Stimulated activated memory B cell treated with anti-CD40 and anti-IgM and Interleukin-4, amounts not matched to agents 10 μg/mL and 1 μg/mL and 100 μg/mL, for 72 hours (primary cell): ENCODE measurements at places on chromosomes 7 and 10.
A peak's percentile ranks its signal among the peaks of the same experiment; 100 is the strongest.

- ATAC-seq = no peak
Observed at GRCh38 chr10:133142523-133143199, 17.4 kb upstream of the KNDC1 start.

GRCh38 chr10:131928248-131929095, 27.7 kb downstream of the PPP2R2D start:
- peak; percentile 96 for ATAC-seq

GRCh38 chr10:69437321-69438259, 13.7 kb upstream of the TSPAN15 start:
- no peak for ATAC-seq

- ATAC-seq = no peak
Observed at GRCh38 chr10:10849306-10849705, 168.4 kb upstream of the CELF2 start.

DNA sequence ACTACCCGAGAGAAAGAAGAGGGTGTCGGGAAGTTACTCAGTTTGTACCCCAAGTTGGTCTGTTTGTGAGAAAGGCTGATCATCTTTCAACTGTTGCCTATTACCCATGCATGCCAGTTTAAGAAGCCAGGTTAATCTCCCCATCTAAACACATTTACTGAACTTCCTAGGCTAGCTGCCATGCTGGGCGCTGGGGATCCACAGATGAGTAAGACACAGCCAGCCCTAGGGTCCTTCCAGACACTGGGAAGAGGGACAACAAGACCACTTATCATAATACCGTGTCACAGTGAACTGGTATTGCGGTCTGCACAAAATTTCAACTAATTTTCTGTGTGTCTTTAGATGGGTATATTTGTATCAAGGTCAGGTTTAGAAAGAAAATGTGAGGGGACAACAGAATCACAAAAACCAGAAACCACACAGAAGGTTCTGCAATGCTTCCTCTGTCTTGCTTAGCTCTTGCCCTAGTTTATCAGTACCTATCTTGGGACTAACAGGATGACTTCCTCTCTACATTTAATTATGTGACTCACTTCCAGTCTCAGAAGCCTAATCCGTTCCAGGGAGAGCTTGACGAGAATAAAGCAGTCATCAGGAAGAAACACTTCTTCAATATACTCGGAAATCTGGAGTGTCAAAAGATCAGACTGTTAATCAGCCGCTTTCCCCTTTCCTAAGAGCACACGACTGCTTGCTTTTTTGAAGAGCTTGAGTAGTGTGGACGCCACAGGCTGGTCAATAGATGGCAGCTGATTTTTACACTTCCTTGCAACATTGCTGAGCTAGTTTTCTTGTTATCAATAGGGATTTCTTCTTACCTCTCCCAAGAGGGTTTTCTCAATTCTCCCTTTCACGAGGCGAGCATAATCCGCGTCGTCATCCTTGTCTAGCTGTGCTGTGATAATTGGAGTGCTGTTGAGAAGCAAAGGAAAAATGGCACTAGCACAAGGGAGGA, 45.7 kb downstream of the POLR3A start:
- no peak for ATAC-seq

- no peak for ATAC-seq
Observed at GRCh38 chr10:7886056-7886455, 67.8 kb downstream of the TAF3 start.

GRCh38 chr10:6027929-6028328, 34.2 kb downstream of the IL2RA start:
- ATAC-seq = no peak

DNA sequence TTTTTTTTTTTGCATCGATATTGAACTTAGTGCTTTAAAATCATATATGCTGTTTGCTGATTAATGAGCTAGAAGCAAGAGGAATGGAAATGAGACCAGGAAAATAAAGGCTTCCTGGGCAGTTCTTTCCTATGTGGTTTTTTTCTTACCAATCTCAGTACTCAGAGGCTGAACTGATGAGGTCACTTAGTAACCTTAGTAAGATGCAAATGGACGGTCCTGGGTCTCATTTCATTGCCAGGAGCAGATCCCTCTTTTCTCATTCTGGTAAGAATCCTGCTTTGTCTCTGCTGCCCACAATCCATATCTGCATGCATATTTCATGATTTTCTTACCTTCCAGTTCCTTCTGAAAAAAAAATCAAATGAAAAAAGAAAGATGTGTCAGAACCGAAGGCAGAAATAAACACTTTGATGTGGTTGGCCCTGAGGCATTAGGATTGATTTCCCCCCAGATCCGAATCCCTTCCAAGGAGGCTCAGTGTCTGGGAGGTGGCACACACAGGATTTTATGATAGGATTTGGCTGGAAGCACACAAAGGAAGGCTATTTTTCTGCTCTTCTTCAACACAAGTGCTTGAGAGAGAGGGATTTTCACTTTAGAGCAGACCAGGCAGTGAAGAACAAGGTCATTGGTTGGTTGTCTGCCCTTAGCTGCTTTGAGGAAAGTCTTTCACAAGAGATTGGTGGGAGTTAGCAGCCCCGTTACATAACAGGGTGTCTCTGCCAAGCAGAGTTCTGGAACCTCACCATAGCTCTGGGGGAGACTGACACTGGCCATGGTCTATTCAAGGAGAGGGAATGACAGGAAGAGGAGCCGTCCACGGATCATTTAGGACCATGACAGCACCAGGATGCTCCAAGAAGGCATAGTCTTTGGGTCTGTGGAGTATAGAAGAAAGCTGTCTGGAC, 150.0 kb downstream of the CAMK1D start:
- no peak for ATAC-seq

GRCh38 chr10:28256776-28257175, 46.1 kb downstream of the MPP7 start:
- no peak for ATAC-seq

DNA sequence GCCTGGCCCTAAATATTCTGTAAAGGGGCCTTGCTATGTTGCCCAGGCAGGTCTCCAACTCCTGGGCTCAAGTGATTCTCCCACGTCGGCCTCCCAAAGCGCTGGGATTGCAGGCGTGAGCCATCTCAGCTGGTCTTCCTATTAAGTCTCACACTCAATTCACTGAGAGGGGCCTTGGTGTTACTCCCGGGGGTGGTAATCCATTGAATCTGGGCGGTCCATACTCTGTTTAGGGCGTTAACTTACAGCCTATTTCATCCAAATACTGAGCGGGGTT, 665 bp upstream of the SRRT start:
- no peak for ATAC-seq

- no peak for ATAC-seq
Observed at GRCh38 chr7:99188221-99188620, 19.7 kb downstream of the KPNA7 start.

DNA sequence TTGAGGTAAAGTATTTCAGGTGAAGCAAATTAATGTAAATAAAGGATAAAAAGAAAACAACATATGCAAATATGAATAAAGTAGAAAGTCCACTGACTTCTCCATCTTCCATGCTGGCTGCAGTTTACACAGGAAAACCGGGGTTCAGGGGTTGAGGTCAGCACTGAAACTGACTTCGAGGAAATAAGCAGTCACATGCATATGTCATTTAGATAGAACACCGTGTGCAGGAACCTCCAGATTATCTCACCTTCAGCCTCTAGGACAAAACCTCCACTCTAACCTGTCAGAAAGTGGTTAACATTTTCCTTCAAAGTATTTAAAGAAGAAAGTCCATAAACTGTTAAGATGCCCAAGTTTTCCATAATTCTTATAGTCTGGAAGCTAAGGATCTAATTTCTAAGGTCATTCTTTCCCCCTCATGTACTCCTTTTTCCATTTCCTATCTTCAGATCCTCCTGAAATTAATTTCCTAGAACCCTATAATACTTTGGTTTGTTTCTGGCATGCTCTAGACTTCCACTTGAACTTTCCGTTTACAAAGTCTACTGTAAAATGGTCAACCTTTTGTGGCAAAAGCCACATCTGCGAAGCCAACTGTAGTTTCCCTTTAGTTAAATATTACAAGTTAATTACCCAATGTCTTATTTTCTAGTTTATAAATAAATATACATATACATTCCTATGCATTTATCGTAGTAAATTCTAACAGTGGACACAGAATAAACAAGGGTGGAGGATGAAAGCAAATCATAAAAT, 173.3 kb downstream of the RAPGEF5 start:
- no peak for ATAC-seq

DNA sequence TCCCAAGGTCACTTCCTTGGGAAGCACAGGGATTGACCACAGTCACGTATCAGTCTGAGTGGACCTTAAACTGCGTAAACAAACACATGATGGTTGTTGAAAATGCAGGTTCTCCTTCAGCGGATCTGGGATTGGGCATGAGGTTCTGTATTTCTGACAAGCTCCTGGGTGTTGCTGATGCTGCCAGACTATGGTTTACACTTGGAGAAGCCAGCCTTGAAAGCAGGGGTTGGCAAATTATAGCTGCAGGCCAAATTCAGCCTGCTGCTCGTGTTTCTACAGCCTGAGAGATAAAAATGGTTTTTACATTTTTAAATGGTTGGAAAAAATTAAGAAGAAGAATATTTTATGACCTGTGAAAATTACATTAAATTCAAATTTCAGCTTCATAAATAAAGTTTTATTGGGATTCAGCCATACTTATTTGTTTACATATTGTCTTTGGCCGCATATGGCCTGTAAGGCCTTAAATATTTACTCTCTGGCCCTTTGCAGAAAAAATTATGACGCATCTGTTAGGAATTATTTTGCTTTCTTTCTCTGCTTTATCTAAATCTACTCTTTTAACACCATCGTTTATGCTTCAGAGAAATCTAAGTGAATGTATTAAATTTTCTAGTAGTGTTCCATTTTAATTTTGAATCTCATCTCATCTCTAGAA, 109.6 kb downstream of the SH2D4B start:
- no peak for ATAC-seq

DNA sequence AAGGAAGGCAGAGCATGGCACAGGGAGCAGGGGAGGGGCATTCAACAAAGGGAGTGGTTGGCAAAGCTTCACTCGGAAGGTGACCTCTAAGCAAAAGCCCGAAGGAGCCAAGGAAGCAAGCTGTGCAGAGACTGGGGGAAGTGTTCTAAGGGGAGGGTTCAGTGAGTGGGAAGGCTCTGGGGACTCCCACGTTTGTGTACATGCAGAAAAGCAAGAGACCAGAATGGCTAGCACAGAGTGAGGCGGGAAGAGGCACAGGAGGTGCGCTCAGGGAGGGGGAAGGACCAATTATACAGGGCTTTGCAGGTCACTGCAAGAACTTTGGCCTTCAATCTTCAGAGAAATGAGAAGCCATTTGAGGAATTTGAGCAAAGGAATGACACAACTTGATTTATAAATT, 7.4 kb downstream of the ARHGAP21 start:
- ATAC-seq = no peak

DNA sequence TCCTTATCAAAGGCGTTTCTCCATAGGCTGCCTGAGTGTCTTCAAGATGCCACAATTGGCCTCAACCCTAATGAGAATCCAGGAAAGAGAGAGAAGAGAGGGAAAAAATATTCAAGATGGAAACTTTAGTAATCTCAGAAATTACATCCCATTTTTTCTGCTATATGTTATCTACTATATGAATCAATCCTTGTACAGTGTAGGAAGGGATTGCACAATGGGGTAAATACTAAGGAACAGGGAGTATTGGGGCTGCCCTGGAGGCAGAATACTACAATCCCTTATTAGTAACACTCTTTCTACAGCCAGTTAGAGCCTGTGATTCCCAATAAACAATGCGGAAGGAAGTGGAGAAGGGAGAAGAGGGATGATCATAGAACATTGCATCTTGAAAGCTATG, 27.9 kb downstream of the TFPI2 start:
- no peak for ATAC-seq

DNA sequence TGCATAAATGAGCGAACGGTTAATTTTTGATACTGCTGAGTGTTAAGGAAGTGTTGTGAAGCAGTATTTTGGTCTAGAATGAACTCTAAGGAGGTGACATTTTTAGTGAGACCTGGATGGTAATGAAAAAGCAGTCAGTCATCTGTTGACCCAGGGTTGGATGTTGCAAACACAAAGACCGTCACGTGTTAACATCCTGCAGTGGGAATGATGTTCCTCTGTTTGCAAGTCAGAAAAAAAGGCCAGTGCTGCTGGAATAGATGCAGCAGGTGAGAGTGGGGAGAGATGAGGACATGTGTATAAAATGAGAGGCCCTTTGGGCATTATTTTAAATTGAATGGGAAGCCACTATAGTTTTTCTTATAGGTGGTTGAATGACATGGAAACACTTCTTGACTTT, 39.3 kb downstream of the INSYN2A start:
- no peak for ATAC-seq

- ATAC-seq = no peak
Observed at GRCh38 chr10:7146189-7146588, 264.6 kb downstream of the SFMBT2 start.

DNA sequence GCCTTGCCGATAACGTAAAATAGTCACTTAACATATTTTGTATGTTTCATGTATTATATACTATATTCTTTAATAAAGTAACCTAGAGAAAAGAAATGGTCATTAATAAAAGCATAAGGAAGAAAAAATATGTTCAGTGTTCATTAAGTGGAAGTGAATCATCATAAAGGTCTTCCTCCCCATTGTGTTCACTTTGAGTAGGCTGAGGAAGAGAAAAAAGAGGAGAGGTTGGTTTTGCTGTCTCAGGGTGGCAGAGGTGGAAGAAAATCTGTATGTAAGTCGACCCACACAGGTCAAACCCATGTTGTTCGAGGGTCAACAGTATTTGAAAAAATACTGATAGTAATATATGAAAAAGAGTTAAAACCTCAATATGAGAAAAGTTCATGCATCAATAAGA, 90.3 kb downstream of the GLCCI1 start:
- no peak for ATAC-seq

DNA sequence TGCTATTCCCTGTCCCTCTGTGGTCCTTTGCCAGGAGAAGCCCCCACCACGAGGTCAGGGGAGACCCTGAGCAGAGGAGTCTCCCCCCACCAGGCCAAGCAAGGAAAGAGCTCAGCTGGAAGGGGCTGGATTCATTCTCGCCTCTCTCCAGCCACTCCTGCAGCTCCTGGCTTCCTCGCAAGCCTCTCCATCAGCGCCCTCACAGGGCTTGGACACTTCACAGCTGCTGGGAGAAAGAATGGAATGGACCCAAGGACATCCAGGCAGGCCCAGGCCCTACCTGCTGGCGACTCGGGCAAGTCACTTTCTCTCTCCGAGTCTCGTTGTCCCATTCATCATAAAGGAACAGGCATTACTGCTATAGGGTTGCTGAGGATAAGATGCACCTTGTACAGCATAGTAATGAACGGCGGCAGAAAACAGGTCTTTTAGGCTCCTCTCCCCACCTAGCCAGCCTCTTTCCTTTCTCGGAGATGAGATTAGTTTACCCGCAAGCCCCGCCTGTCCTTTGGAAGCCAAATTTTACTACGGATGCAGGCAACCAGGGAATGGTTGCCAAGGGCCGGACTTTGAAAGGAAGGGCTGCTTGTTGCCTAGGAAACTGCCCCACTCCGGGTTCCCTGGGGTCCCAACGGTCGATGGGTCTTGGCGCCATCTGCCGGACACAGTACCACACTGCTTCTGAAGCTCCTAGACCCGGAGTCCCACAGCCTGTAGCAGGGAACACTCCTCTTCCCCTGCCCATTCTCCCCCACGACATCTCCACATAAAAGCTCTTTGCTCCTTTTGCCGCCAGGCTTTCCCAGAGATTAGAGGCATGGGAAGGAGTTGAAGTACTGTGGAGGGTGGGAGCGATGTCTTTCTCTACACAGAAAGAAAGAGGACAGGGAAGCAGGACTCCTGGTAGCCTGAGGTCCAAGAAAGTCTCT, 22.3 kb downstream of the IMPDH1 start:
- ATAC-seq = peak; percentile 66
